Vagina (tissue), 2 donors: ENCODE measurements at places on chromosomes 5 and 9. TPM values are rescaled to one million over a fixed set of nuclear protein-coding genes. Genes with fewer than 3 reads are reported as not detected.

CEL gene
- 0.74 TPM for total RNA-seq

DHX29 gene
- 19.2 TPM for total RNA-seq

DNA sequence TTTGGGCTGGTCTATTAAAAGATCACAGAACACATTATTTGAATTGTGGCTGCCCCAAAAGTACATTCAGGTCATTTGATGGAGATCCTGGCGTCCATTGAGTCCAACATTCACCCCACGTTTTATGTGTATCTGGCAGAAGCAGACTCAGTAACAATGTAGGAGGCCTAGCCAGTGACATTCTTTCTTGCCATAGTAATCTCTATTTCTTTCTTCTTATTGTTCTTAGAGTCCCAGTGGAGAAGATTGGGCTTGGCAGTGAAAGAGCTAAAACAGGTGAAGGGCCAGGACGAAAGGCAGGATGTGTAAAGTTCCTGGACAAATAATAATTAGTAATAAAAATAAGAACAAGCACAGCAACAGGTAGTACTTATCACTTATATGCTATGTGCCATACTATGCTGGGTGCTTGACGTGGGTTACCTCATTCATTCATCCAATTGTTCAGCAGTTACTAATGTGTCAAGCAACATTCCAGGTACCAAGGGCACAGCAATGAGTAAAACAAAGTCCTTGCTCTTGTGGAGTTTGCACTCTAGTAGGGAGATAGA lies 12.6 kb upstream of the ANKH start:
- no peak for DNase-seq

GRCh38 chr5:35869685-35870277 lies 13.1 kb downstream of the IL7R start:
- DNase-seq = no peak

DNA sequence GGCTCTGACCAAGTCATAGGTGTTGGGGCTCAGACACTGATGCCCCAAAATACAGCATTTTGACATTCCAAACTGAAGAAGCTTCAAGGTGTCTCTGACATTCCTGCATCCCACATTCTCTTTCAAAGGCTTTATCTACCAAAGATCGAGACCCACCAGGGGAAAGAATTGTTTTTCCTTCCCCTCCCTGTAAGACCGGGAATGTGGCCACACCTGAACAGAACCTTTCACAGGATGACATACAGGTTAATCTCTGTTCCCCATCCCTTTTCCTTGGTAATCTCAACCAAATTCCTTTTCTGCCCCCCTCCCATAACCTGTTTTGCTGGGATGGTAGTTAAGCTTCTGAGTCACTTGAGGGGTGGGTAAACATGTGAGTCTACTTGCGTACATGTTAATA lies 72.3 kb downstream of the IQGAP2 start:
- DNase-seq = no peak

DNA sequence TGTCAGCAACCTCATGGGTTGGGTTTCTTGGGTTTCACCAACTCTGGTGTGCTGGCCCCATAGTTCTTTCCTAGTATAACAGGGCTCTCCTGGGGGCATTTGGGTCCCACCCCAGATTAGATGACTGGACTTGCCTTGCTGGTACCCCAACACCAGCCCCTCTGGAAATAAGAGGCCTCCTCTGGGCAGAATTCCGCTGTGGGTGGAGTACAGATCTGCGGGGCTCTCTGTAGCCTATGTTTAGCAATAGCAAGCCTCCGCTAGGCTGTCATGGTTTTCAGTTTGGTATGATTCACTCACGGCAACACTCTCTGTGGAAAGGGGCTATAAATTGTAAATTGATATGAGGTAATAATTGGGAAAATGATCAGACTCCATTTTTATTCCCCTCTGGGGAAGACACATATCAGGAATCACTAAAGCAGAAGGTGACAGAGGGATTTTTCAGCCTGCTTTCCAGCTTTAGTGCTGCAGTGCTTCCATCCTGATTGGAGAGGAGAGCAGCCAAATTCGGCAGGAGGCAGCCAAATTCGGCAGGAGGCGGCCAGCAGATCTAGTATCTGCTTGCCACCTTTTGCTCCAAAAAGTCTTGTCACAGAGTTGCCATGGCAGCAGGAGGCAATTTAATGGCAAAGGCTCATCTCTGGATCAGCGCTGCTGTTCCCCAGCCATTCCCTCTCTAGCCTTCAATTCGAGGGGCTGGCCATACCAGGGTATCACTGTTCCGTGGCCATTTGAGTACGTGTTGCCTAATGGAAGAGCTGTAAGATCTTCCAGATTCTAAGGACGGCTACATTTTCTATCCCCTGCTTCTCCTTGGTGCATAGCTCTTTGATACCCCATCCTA lies 84.6 kb downstream of the SLC44A1 start:
- DNase-seq = no peak

DNA sequence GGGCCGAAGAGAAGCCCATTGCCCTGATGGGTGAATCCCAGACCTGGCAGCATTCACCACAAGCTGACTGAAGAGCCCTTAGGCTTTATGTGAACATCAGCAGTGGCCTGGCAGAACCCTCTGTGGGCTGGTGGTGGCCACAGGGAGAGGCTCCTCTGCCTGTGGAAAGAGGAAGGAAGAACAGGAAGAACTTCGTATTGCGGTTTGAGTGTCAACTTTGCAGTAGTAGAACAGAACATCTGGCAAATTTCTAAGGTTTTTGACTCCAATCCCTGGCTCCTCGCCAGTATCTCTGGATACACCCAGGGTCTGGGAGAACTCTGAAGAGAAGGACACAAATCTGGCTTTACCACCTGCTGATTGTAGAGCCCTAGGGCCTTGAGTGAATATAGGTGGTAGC lies 356.4 kb upstream of the GRAMD2B start:
- no peak for DNase-seq

DNA sequence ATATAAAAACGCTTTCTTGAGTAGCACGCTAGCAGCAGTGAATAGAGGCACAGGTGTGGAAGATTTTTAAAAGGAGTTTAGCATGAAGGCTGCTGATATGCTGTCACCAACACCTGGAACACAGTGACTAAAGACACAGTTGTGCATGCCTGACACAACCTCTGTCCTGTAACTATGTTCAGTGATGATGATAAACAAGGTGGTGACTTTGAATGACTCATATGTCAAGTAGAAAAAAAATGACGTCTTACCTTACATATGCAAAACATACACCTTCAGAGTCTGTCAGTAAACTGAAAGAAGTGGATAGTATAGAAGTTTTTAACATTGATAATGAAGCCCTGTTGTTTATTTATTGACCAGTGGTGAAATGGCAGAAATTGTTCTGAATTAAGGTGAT lies 66.2 kb upstream of the ADCY2 start:
- DNase-seq = no peak

- DNase-seq = no peak
These were observed 37.6 kb upstream of the RAI14 start for GRCh38 chr5:34618371-34619065.

DNA sequence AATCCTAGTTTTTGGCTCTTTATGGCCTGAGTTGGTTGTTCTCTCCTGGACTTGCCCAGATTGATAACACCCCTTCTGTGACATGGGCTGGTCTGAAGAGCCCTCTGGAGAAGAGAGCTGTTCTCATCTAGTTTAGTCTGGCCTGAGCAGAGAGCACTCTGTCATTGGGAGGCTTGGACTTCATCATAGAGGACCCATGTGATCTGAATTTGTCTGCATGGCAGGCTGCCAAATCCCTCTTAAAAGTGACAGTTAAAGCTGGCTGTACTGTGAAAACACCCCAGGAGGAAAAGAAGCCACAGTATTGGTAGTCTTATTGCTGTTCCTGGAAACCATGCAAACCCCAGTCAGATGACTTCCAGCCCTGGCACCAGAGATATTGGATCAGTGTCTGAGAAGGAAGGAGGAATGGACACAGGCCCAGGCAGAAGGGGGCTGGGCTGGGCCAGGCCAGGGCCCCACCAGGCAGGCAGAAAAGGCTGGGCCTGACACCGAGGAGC lies 3.7 kb upstream of the WDR31 start:
- DNase-seq = no peak

DNA sequence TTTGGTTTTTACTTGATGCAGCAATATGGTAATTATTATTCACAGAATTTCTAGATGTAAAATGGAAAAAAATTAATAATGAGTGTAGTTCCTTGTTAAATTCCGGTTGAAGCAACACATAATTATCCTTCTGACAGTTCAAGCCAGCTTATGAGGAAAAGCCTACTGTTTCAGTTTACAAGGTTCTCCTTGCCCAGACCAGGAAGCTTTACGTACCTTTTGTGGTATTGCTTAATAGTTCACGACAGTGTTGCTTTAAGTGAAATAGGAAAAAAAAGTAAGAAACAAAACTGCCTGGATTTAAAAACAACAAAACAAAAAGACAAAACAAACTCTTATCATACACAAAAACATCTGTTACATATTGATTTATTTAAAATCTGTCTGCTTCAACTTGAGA lies 547.3 kb upstream of the C9orf72 start:
- no peak for DNase-seq

GRCh38 chr9:68508547-68508946 lies 32.1 kb downstream of the TMEM252 start:
- no peak for DNase-seq

DNA sequence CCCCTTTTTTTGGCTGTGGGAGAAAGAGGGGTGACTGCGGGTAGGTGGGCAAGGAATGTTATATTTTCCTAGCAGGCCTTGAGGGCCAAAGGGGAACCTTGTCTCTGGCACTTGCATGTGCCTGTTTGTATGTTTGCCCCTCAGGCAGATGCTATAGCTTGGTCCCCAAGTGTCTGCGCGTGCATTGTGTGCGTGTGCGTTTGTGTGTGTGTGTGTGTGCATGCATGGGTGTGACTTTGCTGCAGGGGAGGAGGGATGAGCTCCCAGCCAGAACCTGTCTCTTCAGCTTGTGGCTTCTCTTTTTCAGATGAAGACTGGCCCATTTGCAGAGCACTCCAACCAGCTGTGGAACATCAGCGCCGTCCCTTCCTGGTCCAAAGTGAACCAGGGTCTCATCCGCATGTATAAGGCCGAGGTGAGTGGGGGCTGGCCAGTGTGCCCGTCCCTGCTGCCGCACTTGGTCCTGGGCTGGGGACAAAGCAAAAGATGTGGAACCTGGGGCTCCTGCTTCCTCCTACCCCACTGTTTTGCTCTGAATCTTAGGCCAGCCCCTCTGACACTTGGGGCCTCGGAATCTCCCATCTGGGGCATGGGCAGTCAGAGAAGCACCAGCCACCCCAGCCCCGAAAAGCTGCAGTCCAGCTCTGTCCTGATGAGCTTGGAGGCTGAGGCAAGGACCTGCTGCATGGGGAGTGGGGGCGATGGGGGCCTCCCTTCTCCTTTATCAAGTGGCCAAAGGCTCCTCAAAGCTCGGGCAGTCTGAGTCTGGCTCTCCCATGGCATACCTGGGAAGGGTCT lies 31.1 kb downstream of the PTPA start:
- no peak for DNase-seq

DNA sequence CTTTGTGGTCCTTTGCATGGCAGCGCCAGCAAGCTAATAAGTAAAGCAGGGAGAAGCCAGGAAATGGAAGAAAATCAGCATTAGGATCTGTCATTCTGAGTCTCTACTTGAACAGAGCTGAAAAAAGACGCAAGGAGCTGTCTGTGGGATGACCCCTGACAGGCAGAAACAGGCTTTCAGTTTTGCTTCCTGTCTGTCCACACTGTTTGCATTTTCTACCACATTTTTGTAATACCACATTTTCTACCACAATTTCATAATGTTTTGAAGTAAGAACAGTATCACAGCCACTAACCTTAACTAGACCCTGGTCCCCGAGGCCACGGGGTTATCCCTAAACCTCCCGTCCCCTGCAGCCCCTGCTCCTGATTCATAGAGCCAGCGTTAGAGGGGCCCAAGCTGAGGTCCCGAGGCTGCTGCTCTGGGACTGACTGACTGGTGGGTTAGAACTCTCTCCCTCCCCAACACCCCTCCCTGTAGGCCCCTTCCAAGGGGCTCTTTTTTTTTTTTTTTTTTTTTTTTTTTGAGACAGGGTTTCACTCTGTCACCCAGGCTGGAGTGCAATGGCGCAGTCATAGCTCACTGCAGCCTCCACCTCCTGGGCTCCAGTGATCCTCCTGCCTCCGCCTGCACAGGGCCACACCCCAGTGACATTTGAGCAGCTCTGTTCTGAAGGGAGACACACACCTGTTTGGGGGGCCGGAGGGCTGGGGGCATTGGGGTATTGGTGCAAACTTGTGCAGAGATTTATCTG lies 4.0 kb upstream of the CLIC3 start:
- DNase-seq = no peak

DNA sequence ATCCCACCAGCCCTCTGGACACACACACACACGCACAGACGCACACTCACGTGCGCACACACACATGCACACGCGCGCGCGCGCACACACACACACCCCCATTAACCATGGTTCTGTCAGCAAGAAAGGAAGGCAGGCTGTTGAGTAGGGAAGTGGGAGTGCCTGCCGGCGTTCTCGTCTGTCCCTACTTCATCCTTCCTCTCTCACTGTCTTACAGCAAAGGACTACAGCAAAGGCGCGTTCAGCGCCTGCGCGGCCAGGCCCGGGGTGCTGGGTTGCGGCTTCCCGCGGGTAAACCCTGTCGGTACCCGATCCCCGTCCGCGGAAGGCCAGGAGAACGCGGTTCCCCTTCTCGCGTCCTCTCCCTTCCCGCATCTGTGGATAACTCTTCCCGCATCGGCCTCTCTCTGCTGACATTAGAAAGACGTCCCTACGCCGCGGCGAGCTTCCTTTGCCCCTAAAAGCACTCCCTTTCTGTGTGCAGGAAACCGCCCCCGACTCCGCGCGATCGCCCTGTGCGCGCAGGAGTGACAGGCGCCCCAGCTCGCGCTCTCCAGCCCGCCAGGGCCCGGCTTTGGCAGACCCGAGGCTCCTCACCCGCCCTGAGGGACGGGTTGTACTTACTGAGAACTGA lies 219.2 kb downstream of the AGTPBP1 start:
- no peak for DNase-seq

DNA sequence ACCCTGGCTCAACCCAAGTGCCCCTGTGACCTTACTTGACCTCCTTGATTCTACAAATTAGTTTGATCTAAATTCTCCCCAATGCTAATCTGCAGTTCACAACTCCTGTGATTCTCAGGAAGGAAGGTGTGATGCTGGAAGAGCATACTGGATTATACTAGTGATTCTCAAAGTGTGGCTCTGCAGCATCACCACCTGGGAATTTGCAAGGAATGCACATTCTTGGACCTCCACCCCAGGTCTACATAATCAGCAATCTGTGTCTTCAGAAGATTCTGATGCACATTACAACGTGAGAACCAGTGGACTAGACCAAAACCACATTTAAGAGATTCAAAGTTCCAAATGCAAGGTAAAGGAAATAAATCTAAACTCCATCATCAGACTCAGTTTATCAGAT lies 198.6 kb downstream of the AGTPBP1 start:
- DNase-seq = no peak

- DNase-seq = no peak
These were observed 370.8 kb upstream of the MEF2C start for GRCh38 chr5:89253666-89254352.

DNA sequence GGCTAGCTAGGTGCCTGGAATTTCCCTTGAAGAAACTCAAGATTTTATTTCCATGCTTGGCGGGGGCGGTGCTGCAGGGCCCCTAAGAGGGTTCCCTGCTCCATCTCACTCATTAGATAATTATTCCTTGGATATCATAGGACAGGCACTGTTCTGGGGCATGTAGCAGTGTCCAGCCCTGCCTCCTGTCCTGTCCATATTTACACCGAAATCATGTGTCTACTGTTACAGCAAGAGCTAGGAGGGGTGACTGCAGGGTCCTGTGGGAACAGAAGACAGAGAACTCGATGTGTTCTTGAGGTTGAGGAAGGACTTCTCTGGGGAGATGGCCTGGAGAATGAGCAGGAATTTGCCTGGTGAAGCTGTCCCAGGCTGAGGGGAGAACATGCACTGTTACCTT lies 96.6 kb downstream of the CYFIP2 start:
- DNase-seq = no peak
